Smooth muscle cell of trachea (primary cell): ENCODE measurements at places on chromosomes 1 and 21. TPM values are rescaled to one million over a fixed set of nuclear protein-coding genes. Genes with fewer than 3 reads are reported as not detected.

Gene ZNF683
- total RNA-seq = not detected in 2 replicates

Gene BLACAT1
- total RNA-seq = under 0.01 TPM in 1 of 2 replicates, not detected in the other

Gene GBP7
- not detected in 2 replicates for total RNA-seq

Gene CHODL
- total RNA-seq = 0.15 and 0.17 TPM in 2 replicates

Gene GSTM5
- total RNA-seq = 6.4 and 34.2 TPM in 2 replicates

Gene SLC6A9
- 1.6 and 7.4 TPM in 2 replicates for total RNA-seq

Gene DNM3
- 2.0 and 5.5 TPM in 2 replicates for total RNA-seq

Gene SPATA45
- total RNA-seq = not detected in 2 replicates

Gene SPRR3
- total RNA-seq = not detected in 2 replicates

Gene OPRD1
- total RNA-seq = under 0.01 TPM in 1 of 2 replicates, not detected in the other

Gene ARHGEF16
- not detected in 2 replicates for total RNA-seq

Gene ZNF644
- total RNA-seq = 36.1 and 50.8 TPM in 2 replicates

Gene CD34
- 0.17 and 0.29 TPM in 2 replicates for total RNA-seq

Gene TRIM58
- total RNA-seq = under 0.01 TPM in 1 of 2 replicates, not detected in the other

Gene NBPF10
- total RNA-seq = 2.0 and 4.4 TPM in 2 replicates

Gene EVI5
- 30.3 and 31.4 TPM in 2 replicates for total RNA-seq

Gene LAD1
- total RNA-seq = not detected in 2 replicates

Gene CFHR3
- total RNA-seq = not detected in 2 replicates

Gene MAP1LC3C
- total RNA-seq = 0.87 and 1.3 TPM in 2 replicates

Gene PANK4
- total RNA-seq = 15.6 and 23.3 TPM in 2 replicates

Gene S100A5
- not detected in 2 replicates for total RNA-seq

Gene SLC44A3
- total RNA-seq = 0.58 and 3.1 TPM in 2 replicates

Gene BNIPL
- under 0.01 and 0.17 TPM in 2 replicates for total RNA-seq

Gene SH3BGR
- total RNA-seq = 2.2 and 2.8 TPM in 2 replicates

Gene LIN28A
- not detected in 2 replicates for total RNA-seq

Gene SPRR2G
- not detected in 2 replicates for total RNA-seq

Gene MRPS14
- 21.5 and 33.3 TPM in 2 replicates for total RNA-seq
